ENCODE measurements at places on chromosomes 3 and 15.
A peak's percentile ranks its signal among the peaks of the same experiment; 100 is the strongest.

- DNase-seq = no peak
Observed at GRCh38 chr3:150495563-150496168, 50.6 kb downstream of the SERP1 start.

DNA sequence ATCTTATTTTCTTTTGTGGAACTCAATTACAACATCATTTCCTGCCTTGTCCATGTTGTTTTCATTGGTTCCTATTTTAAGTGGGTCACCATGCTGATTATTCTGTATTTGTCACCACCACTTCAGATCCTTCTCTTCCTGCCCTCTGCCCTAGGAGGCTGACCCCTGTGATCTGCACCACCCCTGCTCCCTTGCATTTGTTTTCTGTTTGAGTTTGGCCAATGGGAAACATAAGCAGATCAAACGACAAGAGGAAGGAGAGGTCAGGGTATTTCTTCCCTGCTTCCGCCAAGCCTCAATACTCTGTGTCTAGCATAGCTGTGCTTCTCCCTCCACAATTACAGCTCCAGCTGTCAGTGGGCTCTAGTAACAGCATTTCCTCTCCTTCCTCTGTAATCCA, 71.6 kb downstream of the IMPG2 start:
- no peak for DNase-seq

DNA sequence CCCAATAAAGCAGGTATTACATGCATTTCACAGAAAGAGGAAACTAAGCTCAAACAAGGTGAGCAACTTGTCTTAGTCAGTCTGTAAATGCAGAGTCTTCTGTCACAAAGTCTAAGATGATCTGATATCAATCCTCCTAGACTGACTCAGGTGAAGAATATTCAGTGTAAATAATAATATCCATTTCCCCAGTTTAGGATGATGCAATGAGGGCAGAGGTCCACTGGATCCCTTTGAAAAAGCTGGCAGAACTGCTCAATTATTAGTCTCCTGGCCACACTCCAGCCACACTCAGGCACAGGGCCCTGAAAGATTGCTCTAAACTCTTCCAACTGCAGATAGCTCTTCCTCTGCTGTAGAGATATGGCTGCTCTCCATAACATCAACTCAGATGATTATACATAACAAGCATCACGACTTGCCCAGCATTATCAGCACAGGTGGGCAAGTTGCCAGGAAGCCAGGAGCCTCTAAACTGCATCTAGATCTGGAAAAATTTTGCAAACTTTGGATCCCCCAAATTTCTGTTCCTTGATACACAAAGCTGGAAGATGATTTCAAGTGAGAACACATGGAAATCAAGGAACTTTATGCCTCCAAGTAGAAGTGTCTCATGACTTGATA, 129.8 kb upstream of the CPNE4 start:
- no peak for DNase-seq

DNA sequence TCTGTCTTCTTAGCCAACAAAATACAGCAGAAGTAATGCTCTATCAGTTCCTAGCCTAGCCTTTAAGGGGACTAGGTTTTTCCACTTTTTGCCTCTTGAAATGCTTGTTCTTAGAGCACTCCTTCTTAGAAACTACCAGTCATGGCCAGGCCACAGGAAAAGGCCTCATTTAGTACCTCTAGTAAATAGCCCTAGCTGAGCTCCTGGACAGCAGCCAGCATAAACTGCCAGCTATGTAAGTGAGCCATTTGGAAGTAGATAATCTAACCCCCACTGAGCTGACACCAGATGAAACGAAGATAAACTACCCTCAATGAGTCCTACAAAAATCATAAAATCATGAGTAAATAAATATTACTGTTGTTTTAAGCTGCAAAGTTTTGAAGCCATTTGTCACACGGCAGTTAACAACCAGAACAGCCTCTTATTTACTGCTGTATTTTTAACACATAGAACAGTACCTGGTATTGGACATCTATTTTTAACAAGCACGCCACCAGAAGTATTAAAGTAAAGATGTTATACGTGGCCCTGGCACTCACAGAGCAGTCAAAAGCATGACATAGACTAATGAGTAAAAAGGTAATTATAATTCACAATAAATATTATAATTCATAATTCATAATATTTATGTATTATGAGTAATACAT, 12.0 kb downstream of the TBC1D5 start:
- no peak for DNase-seq

DNA sequence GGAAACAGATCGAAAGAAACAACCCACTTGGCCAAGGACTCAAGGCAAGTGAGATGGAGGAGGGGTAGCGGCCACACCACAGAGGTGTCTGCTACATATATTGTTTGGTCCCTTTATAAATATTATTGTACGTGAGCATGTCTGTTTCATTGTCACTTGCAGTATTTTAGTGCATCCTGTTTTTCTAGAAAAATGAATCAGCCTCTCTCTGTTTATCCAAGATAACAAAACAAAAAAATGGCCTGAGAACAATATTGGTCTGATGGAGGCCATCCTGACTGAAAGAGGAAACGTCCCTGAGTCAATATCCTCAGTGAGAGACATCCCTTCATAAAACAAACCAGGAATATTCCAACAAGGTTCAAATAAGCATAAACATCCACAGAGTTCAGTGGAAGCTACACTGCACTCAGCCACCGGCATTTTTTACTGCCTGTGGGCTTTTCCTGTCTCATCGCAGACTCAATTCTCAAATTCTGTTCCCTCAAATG, 42.0 kb downstream of the WWTR1 start:
- DNase-seq = no peak

DNA sequence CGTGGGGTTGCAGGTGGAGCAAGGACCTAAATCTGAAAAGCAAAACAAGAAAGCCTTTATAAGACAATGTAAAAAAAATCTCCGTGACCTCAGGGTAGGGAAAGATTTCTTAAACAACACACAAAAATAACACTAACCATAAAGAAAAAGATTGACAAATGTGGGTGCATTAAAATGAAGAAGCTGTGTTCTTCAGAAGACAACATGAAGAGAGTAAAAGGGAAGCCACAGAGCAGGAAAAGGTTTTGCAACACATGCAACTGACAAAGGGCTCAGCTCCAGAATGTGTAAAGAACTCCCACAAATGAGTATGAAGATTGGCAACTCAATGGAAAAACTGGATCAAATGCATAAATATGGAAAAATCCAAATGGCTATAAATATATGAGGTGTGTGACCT, 74.2 kb downstream of the MAGEF1 start:
- DNase-seq = no peak

DNA sequence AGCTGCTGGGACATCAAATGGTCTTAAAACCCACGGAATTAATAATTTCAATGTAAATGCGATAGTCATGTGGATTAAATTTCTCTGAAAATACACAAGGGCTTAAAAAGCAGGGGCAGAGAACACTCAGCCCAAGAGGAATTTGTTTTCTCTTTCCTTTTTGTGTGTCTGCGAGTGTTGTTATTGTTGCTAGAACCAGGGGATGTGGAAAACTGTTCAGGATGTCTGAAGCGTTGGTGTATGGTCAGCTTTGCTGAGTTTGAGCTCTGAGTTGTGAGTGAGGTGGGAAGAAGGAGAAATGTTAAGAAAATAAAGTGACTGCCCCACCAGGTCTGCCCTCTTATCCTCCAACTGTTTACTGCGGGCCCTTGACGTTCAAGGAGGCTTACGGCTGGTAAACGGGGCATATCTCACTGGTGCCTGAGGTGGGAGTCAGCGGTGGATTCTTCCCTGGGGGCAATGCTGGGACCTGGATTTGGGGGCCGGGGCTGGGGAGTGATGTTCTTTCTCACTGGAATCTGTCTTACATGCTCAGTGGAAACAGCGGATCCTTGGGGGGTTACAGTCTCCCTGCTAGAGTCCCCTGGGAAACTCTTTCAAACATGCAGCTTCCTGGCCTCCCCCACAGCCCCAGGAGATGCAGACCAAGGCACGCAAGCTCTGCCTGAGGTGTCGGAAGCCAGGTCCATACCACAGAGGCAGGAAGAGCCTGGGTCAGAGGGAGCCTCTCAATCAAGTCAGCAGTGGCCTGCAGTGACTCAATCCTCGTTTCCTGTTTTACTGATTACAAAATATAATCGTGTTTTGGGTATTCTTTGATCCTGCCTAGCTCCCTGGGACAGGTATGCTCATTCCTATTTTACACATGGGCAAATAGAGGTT, 41.8 kb downstream of the ITGA11 start:
- no peak for DNase-seq

DNA sequence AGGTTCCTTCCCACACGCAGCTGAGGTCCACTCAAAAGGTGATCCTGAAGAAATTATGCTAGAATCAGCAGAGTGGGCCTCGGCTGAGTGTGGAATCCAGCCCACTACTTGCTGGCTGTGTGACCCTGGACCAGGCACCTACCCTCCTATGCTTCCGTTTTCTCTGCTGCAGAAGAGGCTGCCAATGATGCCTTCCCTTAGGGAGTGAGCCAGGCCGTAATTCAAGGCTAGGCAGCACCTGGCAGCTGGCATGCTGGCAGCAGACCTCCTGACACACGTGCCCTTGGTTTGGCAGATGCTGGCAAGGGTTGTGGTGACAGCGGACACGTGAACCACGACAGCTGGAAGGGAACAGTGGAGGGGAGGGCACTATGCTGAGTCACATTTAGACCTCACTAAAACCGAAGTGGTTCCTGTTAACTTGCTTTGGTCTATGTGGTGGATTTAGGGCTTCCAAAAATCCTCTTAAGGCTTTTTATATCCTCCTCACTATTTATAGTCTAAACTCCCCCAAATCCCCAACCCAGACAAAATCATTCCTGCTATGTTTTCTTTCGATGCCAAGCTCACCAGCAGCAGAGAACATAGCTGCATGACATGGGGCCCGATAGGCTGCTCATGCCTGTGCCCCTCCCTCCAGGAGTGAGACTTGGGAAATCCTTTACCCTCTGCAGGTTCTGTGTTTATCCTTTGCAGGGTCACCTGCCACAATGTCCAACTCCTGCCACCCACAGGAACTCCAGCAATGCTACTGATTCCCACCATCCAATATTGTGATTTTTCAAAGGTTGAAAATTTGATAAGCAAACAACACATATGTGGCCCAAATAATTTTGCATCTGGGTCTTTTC, 10.6 kb upstream of the PCSK6 start:
- DNase-seq = no peak

- no peak for DNase-seq
Observed at GRCh38 chr3:179464323-179465092, 13.2 kb upstream of the GNB4 start.

DNA sequence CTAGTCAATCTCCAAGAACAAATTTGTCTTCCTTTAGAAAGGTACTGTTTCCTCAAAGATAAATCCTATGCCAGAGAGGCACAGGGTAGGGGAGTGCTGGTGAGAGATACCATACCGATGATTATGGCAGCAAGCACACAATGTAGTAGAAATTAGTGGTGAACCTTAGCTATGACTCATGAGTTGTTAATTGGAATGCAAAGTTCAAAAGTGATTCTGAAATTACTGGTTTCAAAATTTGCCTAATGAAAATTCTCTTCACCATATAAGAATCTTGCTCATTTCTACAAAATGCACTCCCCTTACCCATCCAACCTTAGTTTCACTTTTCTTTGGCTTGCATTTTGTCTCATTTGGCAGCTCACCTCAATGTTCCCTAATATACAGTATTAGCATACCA, 139.5 kb upstream of the SLC2A2 start:
- no peak for DNase-seq

- DNase-seq = no peak
Observed at GRCh38 chr3:178583963-178584575, 47.8 kb downstream of the KCNMB2 start.

GRCh38 chr3:25888892-25889524, 99.1 kb downstream of the OXSM start:
- no peak for DNase-seq

- DNase-seq = peak; percentile 61
Observed at GRCh38 chr3:10242182-10243065, 5.8 kb upstream of the TATDN2 start.

DNA sequence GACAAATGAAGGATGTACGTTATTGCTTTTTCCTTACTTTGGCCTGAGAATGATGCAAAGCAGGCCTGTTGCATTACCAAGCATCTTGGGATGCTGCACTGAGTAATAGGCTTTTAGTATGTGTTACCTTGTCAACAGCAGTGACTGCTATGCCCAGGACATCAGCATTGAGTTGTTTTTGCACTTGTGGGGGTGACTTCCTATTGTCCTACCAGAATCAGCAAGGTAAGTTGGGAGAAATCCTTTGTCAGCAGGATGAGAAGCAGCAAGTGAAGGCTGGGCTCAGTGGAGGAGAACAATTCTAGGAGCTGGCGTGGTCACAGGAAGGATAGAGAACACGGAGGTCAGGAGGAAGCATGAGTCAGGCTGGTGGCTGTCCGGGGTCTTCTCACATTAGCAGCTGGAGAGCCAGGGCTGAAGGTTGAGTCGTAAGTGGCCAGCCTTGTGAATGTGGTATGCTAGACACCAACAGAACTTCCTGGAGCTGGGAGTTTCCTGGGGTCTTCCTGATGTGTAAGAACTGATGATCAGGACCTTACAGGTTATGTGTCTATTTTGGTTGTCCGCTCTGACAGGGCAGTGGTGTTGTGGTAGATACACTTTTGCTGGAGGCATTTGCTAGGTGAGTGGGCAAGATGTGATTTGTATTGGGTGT, 142.7 kb downstream of the FNDC3B start:
- no peak for DNase-seq

GRCh38 chr3:16260046-16260445, 4.7 kb downstream of the DPH3 start:
- no peak for DNase-seq

DNA sequence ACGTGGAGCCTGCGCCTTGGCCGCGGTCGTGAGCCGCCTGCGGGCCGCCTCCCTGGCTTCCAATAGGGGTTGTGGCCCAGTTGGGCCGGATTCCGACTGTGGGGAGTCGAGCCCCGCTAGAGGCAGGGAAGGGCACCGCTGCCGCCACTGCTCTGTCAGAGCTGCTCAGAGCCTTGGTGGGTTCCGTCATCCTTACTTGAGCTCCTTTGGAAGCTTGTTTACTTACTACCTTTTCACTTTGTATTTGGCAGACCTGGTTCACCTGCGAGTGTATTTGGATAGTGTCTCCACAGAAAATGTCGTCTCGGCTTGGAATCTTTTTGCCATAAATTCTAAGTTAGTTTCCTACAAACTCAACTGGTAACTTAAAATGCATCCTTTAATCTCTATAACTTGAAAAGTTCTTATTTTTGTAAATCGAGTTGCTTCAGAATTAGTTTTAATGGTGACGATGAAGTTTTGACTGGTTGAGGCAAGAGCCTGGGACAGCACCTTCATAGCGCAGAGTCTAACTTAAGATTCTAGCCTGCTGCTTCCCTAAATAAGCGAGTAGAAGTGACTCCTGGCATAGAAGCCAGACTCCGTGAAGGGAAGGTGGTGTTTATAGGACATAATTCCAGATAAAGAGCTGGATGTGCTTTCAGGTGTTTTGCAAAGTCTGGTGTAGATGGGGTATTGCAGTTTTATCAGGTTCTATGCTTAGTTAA, 800 bp downstream of the DAG1 start:
- DNase-seq = no peak

DNA sequence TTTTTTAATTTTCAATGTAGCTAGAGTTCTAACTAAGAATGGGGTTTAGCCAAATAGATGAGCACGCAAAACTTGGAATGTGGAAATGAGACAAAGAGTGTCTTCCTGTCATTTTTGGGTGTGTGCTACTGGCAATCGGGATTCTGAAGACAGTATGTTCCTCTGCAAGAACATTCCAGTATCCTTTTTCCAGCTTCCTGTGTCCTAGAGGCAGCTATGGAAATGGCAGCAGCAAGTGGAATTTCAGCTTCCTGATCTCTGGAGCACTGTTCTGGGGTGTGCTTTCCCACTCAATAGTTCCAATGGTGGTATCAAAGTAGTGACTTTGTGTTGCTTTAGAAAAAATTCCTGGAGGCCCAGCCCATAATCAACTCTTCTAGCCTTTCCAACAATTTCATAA, 642.9 kb upstream of the KCNMB2 start:
- no peak for DNase-seq

Data from stimulated activated CD8-positive, alpha-beta memory T cell treated with anti-CD3 and anti-CD28 coated beads, Interleukin-4, amount 100 ng/mL, for 1 hour (primary cell).